ENCODE measurements at places on chromosomes 2 and 18.

DNA sequence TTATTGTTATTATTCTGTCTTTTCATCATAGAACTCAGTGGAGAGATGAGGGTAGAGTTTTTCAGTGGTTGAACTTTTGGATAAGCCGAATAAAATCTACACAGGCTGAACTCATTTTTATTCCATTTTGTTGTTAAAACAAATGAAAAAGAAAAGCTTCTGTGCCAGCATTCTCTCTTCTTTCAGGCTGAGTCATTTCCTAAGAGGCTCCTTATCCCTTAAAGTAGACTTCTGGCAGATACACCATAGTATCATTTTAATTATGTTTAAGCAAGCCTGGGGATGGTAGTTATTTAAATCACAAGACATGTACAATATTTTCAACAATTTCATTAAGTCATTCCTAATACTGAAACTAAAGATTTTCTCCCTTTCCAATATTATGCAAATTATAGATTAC is 1364.0 kb upstream of the NRXN1 start:
- no peak for DNase-seq

- DNase-seq = no peak
These were observed 78.0 kb downstream of the LIPG start for GRCh38 chr18:49639643-49640391.

- no peak for DNase-seq
These were observed 149.3 kb downstream of the GALNT1 start for GRCh38 chr18:35730691-35731370.

GRCh38 chr2:217203086-217203485 is 343.2 kb upstream of the TNP1 start:
- DNase-seq = no peak

DNA sequence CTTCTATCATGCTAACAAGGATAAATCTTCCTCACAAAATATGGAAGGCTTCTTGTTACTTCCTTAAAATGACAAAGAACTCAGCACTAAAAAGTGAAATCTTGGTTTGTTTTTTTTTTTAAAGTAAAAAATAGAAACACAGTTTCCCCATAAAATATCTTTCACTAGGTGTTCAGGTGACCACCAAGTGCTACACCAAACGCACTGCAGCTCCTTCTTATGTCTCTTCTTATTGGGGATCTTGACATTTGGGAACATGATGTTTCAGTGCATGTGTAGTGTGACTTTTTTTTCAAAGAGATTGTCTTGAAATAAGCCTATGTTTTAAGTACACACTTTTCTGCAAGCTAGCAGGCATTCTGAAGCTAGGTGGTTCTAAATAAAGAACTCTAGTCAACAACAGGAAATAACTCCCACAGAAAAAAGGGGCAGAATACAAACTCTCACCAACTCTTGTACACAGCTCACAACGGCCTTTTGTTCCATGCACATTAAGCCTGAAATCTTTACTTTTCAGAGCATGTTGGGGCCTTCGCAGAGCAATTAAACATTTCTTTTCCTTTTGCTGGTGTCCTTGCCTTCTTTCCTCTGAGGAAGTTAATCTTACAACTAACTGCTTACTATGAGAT is 13.2 kb upstream of the SERTAD2 start:
- DNase-seq = no peak

GRCh38 chr18:12630136-12630535 is 27.8 kb downstream of the SPIRE1 start:
- no peak for DNase-seq
